ENCODE measurements at places on chromosomes 4 and X. TPM values are rescaled to one million over a fixed set of nuclear protein-coding genes. Genes with fewer than 3 reads are reported as not detected.

GUCY1B1 gene
- total RNA-seq, result 63.7 TPM

PARM1 gene
- 31.2 TPM for total RNA-seq

EDA2R gene
- 1.7 TPM for total RNA-seq

TTC29 gene
- 5.2 TPM for total RNA-seq

DUX4 gene
- not detected for total RNA-seq

KLF8 gene
- total RNA-seq, result 9.7 TPM

PNMA6F gene
- total RNA-seq, result 3.7 TPM

GRCh38 chr4:10590896-10591295 lies 93.7 kb downstream of the CLNK start:
- no peak for DNase-seq
- H3K4me1 ChIP-seq, result peaks cover 7% of the 10 kb centered on the region
- no peaks in the 10 kb centered on the region for H3K27me3 ChIP-seq
- no peaks in the 10 kb centered on the region for H3K36me3 ChIP-seq
- H3K27ac ChIP-seq, result no peak overlapping the region
- H3K4me3 ChIP-seq, result no peak overlapping the region

DNA sequence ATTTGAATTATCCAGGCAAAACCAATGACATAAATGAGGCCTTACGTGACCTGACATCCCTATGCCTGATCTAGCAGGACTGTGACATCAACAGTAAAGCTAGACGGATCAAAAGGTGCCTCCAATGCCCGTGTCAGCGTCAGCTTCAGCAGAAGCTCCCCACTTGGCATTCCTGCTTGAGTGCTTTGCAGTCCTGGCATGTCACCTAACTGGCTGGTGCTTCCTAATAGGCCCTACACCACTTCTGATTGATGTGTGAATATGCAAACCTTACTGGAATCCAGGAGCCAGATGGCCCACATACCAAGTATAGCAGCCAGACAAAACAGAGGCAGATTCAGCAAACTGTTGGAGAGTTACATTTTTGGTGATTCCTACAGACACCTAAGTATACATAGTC lies 224.2 kb downstream of the DMD start:
- no peaks in the 10 kb centered on the region for H3K27me3 ChIP-seq
- H3K27ac ChIP-seq, result no peak overlapping the region
- H3K4me3 ChIP-seq, result no peak overlapping the region
- H3K4me1 ChIP-seq, result no peaks in the 10 kb centered on the region

DNA sequence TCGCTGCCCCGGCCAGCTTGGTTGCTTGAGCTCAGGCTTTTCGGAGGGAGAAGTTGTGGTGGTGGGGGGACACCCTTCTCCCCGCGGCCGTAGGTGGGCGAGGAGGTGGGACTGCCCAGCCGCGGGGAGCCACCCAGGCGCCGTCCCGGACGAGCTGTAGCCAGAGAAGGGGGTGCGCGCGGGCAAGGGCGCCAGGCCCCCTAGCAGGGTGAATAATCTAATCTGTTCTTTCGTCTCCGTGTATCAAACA lies 3.1 kb downstream of the MID1IP1 start:
- DNase-seq, result no peak
- H3K4me3 ChIP-seq, result peak overlapping the region; percentile 79
- no peaks in the 10 kb centered on the region for H3K27me3 ChIP-seq
- peak overlapping the region; percentile 94 for H3K27ac ChIP-seq

DNA sequence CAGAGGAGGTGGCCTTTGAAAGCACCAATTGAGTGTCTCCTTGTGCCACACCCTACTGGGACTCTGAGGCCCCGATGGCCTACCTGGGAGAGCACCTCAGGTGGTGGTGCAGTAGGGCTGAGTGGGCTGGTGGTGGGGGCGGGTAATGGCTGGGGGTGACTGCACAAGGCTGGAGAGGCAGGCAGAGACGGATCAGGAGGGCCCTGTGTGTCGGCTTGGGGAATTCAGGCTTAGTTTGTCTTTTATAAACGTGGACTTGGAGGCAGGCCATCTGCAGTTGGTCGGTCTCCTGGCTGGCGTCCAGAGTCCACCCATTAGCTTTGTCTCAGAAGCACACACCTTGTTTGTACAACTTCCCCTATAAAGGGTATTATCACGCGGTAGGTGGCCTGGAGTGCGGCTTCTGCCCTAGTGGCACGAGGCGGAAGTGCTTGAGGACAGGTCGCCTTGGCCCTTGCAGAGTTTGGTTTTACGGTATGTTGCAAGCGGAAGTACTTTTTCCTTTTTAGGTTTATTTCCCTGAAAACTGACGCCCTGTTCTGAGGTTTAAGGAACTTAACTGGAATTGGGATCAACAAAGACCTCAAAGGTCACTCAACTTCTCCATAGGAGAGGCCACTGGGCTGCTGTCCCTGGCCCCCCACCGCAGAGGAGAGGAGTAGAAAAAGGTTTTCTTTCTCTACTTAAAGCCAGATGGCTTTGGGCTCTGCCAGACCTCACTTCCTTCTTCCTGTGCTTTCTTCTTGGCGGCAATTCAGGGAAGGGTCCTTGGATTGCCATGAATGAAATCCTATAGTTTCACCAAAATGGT lies 8.0 kb downstream of the TBC1D14 start:
- H3K27ac ChIP-seq, result peak overlapping the region; percentile 63
- no peak overlapping the region for H3K4me3 ChIP-seq
- no peaks in the 10 kb centered on the region for H3K36me3 ChIP-seq
- DNase-seq, result no peak

DNA sequence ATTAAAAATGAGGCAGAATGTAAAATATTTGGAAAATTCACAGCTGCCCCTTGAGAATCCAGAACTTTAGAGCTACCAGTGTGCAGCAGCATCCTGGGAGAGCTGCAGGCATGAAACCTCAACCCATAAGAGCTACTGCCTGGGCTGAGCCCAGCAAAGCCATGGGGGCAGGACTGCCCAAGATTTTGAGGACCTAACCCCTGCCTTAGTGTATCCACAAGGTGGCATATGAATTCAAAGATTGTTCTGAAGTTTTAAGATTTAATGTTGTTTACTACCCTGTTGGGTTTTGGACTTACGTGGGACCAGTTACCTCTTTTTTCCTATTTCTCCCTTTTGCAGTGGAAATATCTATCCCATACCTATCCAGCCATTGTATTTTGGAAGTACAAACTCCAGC lies 26.4 kb downstream of the CASP6 start:
- no peaks in the 10 kb centered on the region for H3K4me1 ChIP-seq
- H3K27me3 ChIP-seq, result no peaks in the 10 kb centered on the region

DNA sequence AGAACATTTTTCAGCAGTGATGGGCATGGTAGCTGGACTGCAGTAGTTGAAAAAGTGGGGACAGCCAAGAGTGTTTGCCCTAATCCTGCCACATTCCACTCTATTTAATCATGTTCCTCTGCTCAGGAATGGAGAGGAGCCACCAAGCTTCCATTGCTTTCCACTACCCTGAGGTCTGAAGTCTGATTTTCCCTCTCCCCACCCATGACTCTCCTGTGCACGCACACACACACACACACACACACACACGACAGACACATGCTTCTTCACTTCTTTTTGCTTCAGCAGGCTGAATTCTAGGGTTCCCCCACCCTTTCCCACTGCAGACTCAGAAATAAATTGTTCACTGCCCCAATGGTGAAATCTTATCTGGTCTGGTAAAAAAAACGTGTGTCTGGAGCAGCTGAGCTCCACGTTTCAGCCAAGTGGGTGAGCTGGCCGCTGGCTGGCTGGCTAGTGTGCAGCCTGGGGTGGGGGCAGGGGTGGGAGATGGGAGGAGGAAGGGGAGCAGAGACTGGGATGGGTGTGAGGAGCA lies 142.7 kb upstream of the NALF2 start:
- H3K4me3 ChIP-seq, result no peak overlapping the region
- no peaks in the 10 kb centered on the region for H3K4me1 ChIP-seq
- H3K36me3 ChIP-seq, result no peaks in the 10 kb centered on the region
- H3K27me3 ChIP-seq, result peaks cover 2% of the 10 kb centered on the region
- H3K27ac ChIP-seq, result no peak overlapping the region

- H3K27me3 ChIP-seq, result no peaks in the 10 kb centered on the region
- no peak for DNase-seq
- no peaks in the 10 kb centered on the region for H3K36me3 ChIP-seq
- H3K4me1 ChIP-seq, result no peaks in the 10 kb centered on the region
- no peak overlapping the region for H3K27ac ChIP-seq
- no peak overlapping the region for H3K4me3 ChIP-seq
These were observed 27.4 kb downstream of the CCKAR start for GRCh38 chr4:26462874-26463273.

DNA sequence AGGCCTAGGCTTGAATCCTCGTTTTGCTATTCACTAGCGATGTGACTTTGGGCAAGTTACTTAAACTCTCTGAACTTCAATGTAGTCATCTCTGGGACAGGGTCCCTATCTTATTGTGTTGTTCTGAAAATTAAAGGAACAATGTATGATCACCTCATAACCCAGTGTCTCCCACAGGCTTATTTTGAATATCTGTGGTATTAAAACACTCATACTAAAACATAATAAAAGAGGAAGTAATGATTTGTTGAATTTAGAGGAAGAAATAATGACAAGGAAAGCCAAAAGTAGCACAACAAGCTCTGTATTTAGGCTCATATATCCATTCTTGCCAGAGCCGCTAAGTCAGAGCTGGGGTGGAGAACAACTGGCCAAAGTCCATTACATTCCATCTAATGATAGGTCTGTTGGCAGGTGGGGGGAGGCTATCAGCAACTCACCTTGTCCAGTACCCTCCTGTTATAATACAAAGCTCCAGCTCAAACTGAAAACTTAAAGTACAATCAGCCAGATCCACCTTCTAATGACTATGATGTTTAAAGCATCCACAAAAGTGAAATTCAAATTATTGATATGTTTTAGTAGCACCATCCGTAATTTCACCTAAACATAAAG lies 64.5 kb upstream of the LSM6 start:
- H3K36me3 ChIP-seq, result no peaks in the 10 kb centered on the region
- no peaks in the 10 kb centered on the region for H3K4me1 ChIP-seq
- no peak overlapping the region for H3K27ac ChIP-seq

- H3K4me3 ChIP-seq, result no peak overlapping the region
- no peaks in the 10 kb centered on the region for H3K27me3 ChIP-seq
- H3K27ac ChIP-seq, result no peak overlapping the region
- DNase-seq, result no peak
These were observed 99.0 kb downstream of the ANOS1 start for GRCh38 chrX:8632924-8633323.

GRCh38 chr4:114046331-114046730 lies 66.9 kb upstream of the ARSJ start:
- H3K4me3 ChIP-seq, result no peak overlapping the region
- H3K36me3 ChIP-seq, result no peaks in the 10 kb centered on the region
- H3K4me1 ChIP-seq, result no peaks in the 10 kb centered on the region
- H3K27ac ChIP-seq, result no peak overlapping the region

GRCh38 chrX:137425986-137426385 lies 139.9 kb upstream of the ZIC3 start:
- H3K4me3 ChIP-seq, result no peak overlapping the region
- H3K36me3 ChIP-seq, result no peaks in the 10 kb centered on the region
- H3K27ac ChIP-seq, result no peak overlapping the region
- peaks cover 80% of the 10 kb centered on the region for H3K27me3 ChIP-seq

- no peak overlapping the region for H3K27ac ChIP-seq
- H3K27me3 ChIP-seq, result peaks cover 2% of the 10 kb centered on the region
- peak; percentile 26 for DNase-seq
These were observed 12.3 kb upstream of the XPNPEP2 start for GRCh38 chrX:129726307-129727111.

GRCh38 chr4:125801373-125801772 lies 486.6 kb downstream of the FAT4 start:
- DNase-seq, result no peak
- no peaks in the 10 kb centered on the region for H3K4me1 ChIP-seq
- no peak overlapping the region for H3K4me3 ChIP-seq
- no peaks in the 10 kb centered on the region for H3K36me3 ChIP-seq
- no peaks in the 10 kb centered on the region for H3K27me3 ChIP-seq

DNA sequence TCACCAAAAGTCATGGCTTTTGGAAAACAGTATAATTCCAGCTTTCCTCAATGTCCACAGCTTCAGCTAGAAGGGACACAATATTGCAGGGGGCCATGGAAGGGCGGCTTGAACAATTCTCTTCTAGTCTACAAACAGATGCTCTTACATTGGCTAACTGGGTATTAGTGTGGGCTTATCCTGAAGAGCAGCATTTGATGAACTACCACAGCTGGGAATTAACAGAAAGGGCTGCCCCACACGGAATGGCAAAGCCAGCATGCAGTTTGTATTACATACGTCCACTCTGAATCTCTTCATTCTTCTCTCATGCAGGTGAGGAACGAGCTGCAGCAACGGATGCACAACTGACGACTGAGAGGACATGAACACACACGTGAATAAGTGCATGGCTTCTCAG lies 13.0 kb upstream of the PDCL2 start:
- H3K4me3 ChIP-seq, result no peak overlapping the region
- no peak overlapping the region for H3K27ac ChIP-seq
- H3K36me3 ChIP-seq, result no peaks in the 10 kb centered on the region
- no peaks in the 10 kb centered on the region for H3K27me3 ChIP-seq

GRCh38 chr4:84796394-84796793 lies 170.1 kb downstream of the WDFY3 start:
- DNase-seq, result no peak
- H3K27me3 ChIP-seq, result no peaks in the 10 kb centered on the region

GRCh38 chr4:188266386-188266785 lies 127.1 kb downstream of the TRIML1 start:
- H3K27ac ChIP-seq, result no peak overlapping the region
- H3K36me3 ChIP-seq, result no peaks in the 10 kb centered on the region
- H3K27me3 ChIP-seq, result no peaks in the 10 kb centered on the region
- H3K4me1 ChIP-seq, result no peaks in the 10 kb centered on the region

GRCh38 chr4:95506264-95506663 lies 42.5 kb downstream of the UNC5C start:
- H3K27ac ChIP-seq, result no peak overlapping the region
- H3K27me3 ChIP-seq, result no peaks in the 10 kb centered on the region
- no peaks in the 10 kb centered on the region for H3K4me1 ChIP-seq
- no peak for DNase-seq

- no peaks in the 10 kb centered on the region for H3K27me3 ChIP-seq
- H3K4me1 ChIP-seq, result no peaks in the 10 kb centered on the region
- H3K27ac ChIP-seq, result no peak overlapping the region
- no peaks in the 10 kb centered on the region for H3K36me3 ChIP-seq
These were observed 1509.4 kb downstream of the TECRL start for GRCh38 chr4:62899646-62900364.
